ENCODE measurements at places on chromosomes 12 and 14. TPM values are rescaled to one million over a fixed set of nuclear protein-coding genes. Genes with fewer than 3 reads are reported as not detected.

DNA sequence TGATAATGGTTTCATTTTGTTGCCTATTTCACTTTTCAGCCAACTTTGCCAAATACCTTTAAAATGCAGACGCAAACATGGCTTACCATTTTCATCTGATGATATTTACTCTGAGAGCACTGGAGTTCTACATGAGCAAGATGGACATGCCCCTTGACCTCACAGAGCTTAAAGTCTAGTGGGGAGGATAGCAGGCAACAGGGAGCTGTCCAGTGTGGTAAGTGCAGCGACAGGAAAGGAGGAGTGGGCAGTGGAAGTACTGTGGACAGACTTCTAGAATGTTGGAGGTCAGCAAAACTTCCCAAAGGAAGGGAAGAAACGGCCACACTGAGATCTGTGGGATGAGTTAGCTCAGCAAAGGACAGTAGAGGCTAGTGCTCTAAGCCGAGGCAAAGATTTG is 25.3 kb downstream of the LRIG3 start:
- DNase-seq, result no peak

DNA sequence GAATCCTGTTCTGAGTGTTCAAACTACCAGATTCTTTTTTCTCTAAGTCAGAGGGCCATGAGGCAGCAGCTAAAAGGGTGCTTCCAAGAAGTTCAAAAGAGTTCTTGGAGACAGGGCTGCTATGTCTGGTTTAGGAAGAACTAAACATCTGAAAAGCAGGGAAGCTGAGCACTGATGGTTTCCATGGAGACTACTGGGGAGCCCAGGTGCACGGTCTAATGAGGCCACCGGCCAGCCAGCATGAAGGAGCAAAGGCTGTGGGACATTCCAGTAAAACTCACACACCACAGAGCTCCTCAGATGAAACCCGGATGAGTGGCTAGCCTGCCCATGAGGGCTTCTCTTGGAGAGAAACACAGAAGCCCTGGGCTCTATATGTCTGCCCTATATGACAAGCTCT is 97.3 kb downstream of the KCNK10 start:
- no peak for DNase-seq

DNA sequence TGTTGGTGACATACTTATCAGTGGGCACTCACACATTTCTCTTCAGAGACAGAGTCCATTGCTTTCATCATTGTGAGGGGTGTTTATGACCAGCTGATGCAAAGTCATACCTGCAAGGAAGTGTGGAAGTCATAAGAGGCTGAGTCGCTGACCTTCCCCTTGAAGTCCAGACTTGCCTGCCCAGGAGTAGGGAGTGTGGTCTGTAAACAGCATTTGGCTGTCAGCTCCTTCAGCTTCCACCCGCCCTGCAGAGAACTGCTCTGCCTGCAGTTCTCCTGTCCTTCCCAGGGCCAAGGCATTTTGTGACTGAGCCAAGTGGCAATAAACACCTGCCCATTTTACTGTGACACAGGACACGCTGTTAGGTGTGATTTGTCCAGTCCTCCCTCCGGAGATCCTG is 801.3 kb downstream of the BCL11B start:
- no peak for DNase-seq

WNK1 gene
- 284 TPM for total RNA-seq

MYBPC1 gene
- total RNA-seq, result 7.3 TPM

GRCh38 chr14:65261946-65262345 is 150.6 kb upstream of the FUT8 start:
- no peak for DNase-seq

GRCh38 chr14:71466946-71467345 is 465.3 kb upstream of the RGS6 start:
- DNase-seq, result no peak

GRCh38 chr12:128857133-128857763 is 4.0 kb downstream of the GLT1D1 start:
- no peak for DNase-seq

CCDC38 gene
- not detected for total RNA-seq

GRCh38 chr12:18250313-18250916 is 10.9 kb upstream of the PIK3C2G start:
- DNase-seq, result no peak

GRCh38 chr12:3089588-3089987 is 12.4 kb downstream of the TSPAN9 start:
- no peak for DNase-seq

- no peak for DNase-seq
Measured at GRCh38 chr14:21120686-21121085, 19.8 kb downstream of the TMEM253 start.

GRCh38 chr12:99130808-99131553 is 485.9 kb downstream of the APAF1 start:
- no peak for DNase-seq

- DNase-seq, result no peak
Measured at GRCh38 chr14:69004731-69005431, 25.8 kb upstream of the ACTN1 start.

GRCh38 chr14:59022144-59022543 is 166.3 kb upstream of the DAAM1 start:
- DNase-seq, result no peak

CIDEB gene
- 4.3 TPM for total RNA-seq

LDHB gene
- total RNA-seq, result 1,958 TPM

LRRC43 gene
- total RNA-seq, result 0.70 TPM

GRCh38 chr12:96049101-96049500 is 13.7 kb upstream of the LTA4H start:
- no peak for DNase-seq

GRCh38 chr12:113346353-113346752 is 11.4 kb upstream of the SLC8B1 start:
- no peak for DNase-seq

DNA sequence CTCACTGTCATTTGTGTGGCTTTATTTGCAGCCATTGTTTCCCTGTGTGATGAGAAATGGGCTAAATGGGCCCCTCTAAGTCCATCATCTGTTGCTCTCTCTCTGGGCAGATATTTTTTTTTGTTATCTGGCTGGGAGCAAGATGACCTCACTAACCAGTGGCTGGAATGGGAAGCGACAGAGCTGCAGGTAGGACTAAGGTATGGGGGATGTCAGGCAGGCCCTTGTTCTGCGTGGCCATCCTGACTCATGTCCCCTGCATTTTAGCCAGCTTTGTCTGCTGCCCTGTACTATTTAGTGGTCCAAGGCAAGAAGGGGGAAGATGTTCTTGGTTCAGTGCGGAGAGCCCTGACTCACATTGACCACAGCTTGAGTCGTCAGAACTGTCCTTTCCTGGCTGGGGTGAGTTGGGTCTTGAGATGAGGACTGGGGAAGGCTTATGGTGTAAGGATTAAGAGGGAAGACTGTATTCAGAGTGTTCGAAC is 1.3 kb downstream of the MARS1 start:
- no peak for DNase-seq

CFAP73 gene
- not detected for total RNA-seq

DNA sequence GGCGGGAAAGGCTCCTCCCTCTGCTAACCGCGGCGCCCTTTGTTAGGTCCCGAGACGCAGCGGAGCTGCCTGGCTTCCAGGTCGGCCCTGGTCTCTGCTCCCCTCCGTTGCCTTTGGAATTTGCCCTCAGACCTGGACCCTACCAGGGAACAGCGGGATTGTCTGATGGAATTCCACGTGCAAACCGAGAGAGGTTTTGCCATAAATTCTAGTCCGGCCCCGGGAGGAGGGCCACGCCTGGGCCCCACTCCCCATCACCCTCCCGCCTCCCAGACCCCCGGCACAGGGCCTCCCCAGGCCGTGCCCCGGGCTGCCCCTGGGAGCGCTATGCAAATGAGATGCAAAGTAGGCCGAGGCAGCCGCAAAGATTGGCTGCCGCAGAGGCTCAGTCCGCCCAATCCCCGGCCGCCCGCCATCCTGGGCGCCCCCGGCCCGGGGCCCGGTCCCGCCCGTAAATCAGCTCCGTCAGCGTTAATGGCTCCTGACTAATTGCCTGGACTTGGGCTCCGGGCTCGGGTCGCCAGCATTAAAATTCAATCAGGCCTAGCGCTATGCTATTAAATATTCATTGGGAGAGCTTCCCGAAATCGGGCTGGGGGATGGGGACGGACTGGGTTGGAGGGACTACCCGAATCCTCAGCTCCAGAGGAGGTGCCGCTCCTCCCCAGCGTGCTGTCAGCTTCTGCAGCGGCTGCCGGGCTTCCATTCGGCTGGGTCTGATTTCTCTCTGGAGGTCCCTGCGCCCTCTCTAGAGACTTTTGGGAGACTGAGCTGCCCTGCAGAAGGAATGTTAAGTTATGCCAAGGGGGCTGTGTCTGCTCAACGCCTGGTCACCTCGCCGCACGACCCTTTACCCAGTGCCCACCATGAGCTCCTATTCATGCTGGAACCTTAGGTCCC is 15.7 kb upstream of the FIGNL2 start:
- no peak for DNase-seq

MYF6 gene
- not detected for total RNA-seq

DNA sequence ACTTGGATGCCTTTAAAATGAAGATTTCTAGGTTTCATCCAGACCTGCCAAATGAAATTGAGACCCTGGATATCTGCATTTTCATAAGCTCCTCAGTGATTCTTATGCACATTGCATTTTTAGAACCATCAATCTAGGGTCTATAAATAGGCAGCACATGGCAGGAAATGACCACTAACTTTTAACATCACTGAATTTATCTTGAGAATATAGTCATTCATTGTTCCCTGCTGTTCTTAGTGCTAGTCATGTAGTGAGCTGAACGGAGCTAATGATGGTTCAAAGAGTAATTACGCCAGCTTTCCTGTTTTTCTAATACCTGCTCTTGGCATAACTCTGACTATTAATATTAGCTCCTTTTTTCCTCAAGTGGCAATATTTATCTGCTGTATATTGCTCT is 91.6 kb downstream of the TPH2 start:
- no peak for DNase-seq

HRK gene
- total RNA-seq, result 0.11 TPM

GRCh38 chr14:105878554-105878953 is 352.2 kb downstream of the TMEM121 start:
- no peak for DNase-seq

DNA sequence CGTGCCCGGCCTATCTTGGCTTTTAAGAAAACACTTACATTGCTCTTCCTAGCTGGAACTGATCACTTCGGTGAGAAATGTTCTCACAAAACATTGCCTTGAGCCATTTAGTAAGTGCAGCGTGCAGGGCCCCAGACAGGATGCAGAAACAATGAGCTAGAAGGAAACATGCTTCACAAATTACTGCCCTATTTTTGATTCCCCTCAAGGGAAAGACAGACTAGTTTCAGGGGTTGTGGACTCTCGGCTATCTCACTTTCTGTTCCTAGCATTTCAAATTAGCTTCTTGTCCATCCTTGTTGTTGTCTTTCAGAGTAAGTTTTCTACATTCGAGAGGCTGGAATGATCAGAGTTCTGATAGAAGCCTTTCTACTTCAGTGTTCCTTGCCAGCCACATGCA is 21.6 kb downstream of the TGFB3 start:
- DNase-seq, result no peak

- no peak for DNase-seq
Measured at GRCh38 chr14:101325319-101325718, 236.0 kb upstream of the DIO3 start.

DNA sequence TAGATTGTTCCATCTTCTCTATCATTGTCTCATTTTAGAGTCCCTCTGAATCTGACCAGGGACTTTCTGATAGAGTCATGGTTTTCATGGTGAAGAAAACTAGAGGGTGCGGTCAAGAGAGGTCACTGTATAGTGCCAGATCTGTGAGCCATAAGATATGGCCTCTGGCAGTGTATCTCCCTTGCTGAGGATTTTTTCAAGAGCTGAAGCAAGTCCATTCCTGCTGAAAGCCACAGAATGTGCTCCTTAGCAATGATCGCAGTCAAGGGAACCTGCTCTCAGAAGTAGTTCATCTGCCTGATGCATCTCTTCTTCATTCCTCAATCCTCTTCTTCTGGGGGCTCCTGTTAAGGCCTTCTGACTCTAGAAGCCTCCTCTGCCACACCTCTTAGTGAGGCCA is 405.2 kb downstream of the EGLN3 start:
- no peak for DNase-seq

GRCh38 chr12:64098709-64099354 is 123.3 kb downstream of the KICS2 start:
- no peak for DNase-seq

BHLHE41 gene
- total RNA-seq, result 34.5 TPM

DUSP16 gene
- total RNA-seq, result 11.6 TPM

GRCh38 chr14:29529418-29529817 is 398.2 kb downstream of the PRKD1 start:
- DNase-seq, result no peak

CEBPE gene
- not detected for total RNA-seq

ARHGAP9 gene
- 6.4 TPM for total RNA-seq

DNA sequence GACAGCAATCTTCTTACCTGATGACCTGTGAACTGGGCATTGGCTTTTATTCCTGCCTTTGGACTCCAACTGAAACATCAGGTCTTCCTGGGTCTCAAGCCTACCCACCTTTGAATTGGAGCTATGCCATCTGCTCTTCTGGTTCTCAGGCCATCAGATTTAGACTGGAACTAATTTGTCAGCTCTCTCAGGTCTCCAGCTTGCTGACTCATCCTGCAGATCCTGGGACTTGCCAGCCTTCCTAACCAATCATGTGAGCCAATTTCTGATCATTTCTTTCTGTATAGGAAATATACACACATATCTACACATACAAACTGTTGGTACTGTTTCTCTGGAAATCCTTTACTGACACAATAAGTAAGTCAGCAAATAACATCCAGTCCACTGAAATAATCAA is 65.3 kb upstream of the TSPAN8 start:
- no peak for DNase-seq

GRCh38 chr14:51430079-51430478 is 190.0 kb downstream of the TMX1 start:
- no peak for DNase-seq

GRCh38 chr12:71828813-71829212 is 10.7 kb upstream of the TBC1D15 start:
- no peak for DNase-seq

DNA sequence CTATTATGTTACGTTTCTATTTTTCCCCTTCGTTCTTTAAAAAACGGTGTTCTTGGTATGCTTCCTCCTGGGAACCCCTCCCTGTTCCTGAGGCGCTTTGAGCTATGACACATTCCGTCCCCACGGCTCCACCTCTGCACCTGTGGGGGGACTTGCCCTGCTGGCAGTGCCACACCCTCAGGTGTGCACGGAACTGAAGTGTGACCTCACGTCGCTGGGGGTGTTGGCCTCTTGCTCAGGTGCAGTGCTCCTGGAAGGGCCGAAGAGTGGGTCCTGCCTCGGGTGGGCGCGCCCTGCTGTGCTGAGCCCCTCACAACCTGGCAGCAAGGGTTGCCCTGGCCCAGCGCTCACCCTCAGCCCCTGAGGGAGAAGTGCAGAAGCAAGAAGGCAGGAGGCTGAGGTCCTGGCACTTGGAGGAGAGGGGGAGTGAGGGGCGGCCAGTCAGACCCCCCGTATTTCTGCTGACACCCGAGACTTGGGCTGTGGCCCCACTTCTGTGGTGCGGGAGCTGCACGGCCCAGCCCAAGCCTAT is 4.9 kb downstream of the AMN start:
- no peak for DNase-seq

- DNase-seq, result no peak
Measured at GRCh38 chr14:100618763-100619320, 31.6 kb upstream of the BEGAIN start.
